ENCODE measurements at places on chromosomes 13 and 19.
A peak's percentile ranks its signal among the peaks of the same experiment; 100 is the strongest.

- DNase-seq = no peak
Observed at GRCh38 chr13:43884222-43884621, 4.5 kb downstream of the LACC1 start.

- peak; percentile 63 for DNase-seq
Observed at GRCh38 chr19:51259348-51260245, 8.7 kb downstream of the SIGLECL1 start.

- DNase-seq = no peak
Observed at GRCh38 chr13:48945626-48946025, 30.1 kb upstream of the FNDC3A start.

- DNase-seq = no peak
Observed at GRCh38 chr19:55258476-55258827, 365 bp downstream of the PPP6R1 start.

GRCh38 chr13:43094901-43095300 is 71.5 kb downstream of the DNAJC15 start:
- DNase-seq = no peak

DNA sequence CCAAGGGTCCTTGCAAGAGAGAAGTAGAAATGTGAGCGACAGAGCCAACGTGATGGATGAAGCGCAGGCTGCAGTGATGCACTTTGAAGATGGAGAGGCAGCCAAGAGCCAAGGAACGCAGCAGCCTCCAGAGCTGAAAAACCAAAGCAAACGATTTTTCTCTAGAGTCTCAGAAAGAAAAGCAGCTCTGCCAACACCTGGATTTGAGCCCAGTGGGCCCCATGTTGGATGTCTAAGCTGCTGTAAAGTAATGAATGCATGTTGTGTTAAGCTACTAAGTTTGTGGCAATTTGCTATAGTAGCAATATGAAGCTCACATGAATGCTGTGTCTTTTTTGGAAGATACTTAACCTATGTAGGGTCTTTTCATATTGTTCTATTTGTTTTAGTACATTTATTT is 894.3 kb downstream of the EFNB2 start:
- DNase-seq = no peak

- DNase-seq = no peak
Observed at GRCh38 chr13:34722922-34723321, 219.1 kb upstream of the NBEA start.
